C1 segment of cervical spinal cord (tissue), 14 donors: ENCODE measurements at places on chromosomes 12 and 14.

GRCh38 chr12:91072931-91073330, 15.1 kb upstream of the KERA start:
- no peak for DNase-seq

DNA sequence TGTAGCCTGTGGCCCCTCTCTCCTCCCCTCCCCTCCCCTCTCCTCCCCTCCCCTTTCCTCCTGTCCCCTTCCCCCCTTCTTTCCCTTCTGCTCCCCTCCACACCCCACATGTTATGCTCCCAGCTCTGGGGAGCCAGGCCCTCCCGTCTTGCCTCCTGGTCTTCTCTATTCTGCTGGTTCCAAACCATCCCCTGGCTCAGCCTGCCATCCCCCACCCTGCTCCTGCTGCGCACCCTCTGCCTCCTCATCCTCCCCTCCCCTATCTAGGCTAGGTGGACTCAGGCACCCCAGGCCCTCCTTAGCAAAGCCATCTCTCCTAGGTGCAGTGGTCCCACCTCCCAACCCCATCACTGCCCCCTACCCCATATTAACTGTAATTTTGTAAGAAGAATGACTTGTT, 99.5 kb downstream of the CALM1 start:
- DNase-seq, result no peak

- DNase-seq, result no peak
These were observed 22.9 kb downstream of the PCBP2 start for GRCh38 chr12:53474819-53475218.

DNA sequence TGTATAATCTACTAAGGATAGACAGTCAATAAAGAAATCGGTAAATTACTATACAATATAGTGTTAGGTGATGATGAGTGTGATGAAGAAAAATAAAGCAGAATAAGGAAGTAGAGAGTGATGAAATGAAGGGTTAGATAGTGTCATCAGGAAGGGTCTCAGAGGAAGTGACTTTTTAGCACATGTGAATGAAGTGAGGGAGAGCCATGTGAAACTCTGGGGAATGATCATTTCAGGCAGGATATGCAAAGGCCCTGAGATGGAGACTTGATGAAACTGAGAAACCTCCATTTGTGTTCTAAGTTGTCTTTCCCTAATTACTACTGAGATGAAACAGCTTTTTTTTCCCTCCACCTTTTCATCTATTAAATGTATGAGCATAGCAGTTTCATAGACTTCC, 19.4 kb upstream of the GNPTAB start:
- DNase-seq, result no peak

DNA sequence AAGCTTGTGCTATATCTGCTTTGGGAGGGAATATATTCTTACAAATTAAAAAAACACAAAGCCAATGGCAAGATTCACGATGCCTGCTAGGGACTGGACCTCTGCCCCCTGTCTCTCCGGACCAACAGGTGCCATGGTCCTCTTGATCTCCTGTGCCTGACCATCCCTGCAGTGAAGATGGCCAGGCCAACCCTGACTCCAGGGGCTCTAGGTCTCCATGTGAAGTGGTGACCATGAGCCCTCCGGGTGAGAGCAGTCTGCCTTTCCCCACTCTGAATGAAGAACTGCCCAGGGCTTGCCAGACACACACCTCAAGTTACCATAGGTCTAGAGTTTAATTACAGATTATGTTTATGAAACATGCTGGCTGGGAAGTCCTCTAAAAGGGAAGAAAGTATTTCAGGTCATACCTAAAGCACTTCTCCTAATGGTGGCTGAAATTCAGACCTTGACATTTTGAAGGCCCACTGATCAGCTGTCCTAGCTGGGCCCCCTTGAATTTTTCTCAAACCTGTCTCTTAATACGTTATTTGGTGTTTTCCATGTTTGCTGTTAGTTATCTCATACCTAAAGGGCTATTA, 1.4 kb downstream of the ARHGDIB start:
- no peak for DNase-seq

DNA sequence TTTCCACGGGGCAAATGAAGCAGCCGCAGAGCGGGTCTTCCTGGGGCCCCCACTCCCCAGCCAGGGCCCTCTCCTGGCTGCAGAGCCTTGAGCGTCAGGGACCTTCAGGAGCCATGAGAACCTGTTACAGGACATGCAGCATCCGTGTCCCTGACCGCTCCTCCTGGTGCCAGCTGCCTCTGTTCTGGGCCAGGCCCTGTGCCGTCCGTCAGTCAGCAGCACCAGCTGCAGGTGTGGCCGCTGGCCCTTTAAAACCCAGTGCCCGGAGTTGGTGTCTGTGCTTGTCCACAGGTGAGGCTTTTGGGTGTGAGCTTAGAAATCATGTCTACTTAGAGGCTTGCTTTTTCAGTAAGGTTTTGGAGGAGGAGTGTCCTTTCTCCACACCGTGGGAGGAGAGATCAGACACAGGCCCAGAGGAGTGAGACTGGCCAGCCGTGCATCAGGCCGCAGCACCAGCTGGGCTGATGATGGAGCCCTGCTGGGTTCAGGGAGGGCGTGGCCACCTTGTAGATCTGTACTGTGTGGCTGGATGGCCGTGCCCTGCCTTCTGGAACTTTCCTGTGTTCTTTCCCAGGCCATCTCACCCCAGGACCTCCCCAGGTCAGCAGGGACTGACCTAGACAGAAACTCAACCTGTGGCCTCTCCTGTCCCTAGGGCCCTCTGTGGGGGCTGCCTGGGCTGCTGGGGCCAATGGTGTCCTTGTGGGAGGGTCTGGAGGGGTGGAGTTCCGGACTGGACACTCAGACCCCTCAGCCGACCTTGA, 27.1 kb downstream of the AACS start:
- DNase-seq, result no peak

DNA sequence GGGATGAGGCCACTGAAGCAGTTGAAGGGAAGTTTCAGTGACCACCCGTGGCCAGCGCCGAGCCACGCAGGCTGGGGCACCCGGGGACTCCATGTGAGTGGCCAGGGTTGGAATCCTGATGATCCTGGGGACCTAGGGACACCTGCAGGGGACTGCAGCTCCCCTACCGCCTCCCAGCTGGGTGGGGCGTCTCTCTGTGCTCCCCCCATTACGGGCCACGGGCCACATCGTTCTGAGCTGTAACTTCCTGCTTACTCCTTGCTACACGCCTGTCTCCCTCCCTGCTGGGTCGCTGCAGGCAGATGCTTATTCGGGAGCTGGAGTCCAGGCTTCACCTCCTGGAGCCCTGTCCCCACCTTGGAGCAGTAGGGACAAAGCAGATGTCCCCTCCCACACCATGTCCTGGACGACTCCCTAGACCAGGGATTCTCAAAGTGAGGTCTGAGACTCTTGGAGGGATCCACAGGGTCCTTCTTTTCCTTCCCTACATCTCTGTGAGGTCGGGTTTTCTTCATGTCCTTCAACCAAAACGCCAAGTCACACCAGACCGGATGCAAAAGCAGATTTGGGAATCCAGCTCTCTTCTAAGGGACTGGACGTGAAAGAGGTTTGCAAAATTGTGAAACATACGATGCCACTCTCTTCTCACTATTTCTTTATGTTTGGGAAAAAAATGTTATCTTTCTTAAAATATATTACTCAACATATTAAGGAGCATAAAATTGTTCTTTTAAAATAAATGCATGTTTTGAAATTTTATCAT, 85.9 kb upstream of the NCOR2 start:
- DNase-seq, result no peak
